CD4-positive, alpha-beta T cell treated with Interleukin-4 for 4 hours (primary cell): ENCODE measurements at places on chromosomes 13 and 19.

- DNase-seq = no peak
These were observed 2.0 kb upstream of the LILRB2 start for GRCh38 chr19:54282686-54283470.

DNA sequence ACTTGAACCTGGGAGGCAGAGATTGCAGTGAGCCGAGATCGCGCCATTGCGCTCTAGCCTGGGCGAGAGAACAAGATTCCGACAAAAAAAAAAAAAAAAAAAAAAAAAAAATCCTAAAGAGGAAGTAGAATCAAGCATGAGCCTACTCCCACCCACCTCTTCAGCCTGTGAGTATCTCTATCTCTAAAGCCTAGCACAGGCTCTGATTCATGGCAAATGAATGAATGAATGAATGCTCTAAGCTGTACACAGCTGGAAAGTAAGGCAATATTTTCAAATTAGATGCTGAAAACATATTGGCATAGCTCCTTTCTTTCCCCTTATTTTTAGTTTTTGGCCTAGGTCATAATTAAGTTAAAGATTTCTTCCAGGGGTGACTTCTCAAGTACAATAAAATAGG is 35.7 kb upstream of the FAM216B start:
- no peak for DNase-seq

DNA sequence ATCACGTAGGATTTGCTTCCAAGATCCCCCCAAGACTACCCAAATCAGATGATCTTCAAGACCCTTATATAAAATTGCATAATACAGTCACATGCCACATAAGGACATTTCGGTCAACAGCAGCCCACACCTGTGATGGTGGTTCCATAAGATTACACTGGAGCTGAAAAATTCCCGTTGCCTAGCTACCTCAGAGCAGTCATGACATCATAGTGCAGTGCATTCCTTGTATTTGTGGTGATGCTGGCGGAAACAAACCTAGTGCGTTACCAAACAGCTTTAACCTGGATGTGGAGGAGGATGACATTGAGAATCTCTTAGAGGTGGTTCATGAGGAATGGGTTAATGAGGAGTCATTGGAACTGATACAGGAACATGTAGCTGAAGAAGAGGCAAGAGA is 4.8 kb downstream of the ZNF766 start:
- DNase-seq = no peak

- peak; percentile 89 for DNase-seq
These were observed 744 bp downstream of the UHRF1 start for GRCh38 chr19:4909897-4910593.

DNA sequence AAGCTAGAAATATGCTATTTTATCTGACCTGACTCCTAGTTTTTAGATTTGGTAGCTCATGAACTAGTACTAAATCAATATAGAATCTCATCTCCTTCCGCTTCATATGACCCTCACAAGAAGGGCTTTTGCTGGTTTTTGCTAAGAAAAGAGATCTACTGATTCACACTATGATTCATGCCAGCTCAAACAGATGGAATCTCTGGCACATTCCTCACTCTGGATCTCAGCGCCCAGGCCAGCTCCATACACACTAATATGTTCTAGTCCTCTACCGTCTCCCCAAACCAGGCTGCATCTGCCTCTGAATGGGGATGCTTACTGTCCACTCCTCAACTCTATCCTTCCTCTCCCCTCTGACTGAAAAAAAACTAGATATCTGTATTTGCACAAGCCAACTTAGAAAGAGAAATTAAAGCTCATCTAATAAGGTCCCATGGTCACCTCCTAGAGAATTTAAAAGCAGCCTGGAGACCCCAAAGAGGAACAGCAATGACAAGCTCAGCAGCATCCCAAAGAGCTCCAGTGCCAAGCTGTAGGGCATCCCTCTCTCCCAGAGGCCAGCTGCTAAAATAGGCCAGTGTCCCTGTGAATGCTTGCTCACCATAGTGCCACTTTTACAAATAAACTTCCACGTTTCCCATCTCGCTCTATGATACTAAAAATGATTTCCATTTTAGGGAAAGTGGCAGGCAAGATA is 74.9 kb downstream of the LHFPL6 start:
- DNase-seq = no peak

DNA sequence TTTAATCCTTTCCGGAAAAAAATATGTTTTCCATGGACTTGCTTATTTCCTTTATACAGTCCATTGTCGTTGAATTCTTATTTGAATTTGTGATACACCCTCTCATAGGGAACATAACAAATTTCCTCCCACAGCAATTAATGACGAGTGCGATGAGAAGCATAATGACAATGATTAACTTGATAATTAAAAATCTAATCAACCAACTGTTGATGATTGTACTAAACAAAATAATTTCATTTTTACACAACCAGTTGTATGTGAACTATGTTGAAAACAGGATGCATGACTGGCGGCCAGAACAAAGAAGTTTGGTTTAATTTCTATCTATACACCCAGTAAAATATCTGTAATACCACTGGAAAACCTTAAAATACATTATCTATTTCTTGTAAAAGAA is 26.1 kb upstream of the CEACAM21 start:
- DNase-seq = no peak

DNA sequence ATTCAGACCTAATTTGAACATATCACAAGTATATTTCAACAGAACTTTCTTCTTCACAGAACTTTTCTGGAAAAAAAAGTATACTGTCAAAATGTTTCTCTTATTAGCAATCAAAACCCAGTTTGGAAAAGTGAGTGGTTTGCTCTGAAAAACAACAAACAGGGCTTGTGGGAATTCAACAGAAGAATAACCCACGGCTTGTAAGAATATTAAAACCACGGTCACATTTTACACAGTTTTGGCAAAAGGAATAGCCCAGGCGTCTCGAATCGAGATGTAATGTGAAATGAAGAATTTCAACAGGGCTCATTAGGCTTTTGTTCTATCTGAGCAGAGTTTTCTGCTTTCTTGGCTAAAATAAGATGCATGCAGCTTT is 70.7 kb downstream of the COL4A2 start:
- DNase-seq = no peak

GRCh38 chr13:99626461-99627082 is 125.3 kb downstream of the TM9SF2 start:
- no peak for DNase-seq

DNA sequence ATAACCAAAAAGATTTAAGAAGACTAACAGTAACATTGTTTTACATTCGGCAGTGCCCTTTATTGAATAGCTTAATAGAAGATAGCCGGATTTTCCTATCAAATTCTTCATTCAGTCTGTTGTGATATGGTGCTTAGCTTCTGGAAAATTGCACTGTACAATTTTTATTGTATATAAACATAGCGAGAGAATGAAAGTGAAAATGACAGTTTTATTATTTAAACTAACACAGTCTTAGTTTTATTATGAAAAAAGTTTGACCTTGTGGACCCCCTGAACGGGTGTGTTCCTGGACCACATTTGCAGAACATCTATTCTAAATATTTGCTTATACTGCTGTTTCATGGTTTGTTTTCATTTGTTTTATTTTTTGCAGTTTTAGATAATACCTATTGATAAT is 8.6 kb downstream of the ITM2B start:
- no peak for DNase-seq

DNA sequence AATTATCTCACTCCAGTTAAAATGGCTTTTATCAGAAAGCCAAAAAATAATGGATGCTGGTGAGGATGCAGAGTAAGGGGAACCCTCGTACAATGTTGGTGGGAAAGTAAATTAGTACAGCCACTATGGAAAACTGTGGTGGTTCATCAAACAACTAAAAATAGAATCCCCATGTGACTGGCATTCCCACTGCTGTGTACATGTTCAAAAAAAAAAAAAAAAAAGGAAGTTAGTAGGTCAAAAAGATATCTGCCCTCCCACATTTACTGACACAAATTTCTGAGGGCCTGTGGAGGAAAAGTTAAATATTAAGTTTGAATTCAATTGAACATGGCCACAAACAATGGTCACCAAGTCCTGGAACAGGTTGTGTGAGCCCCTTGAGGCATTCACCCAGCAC is 9.8 kb upstream of the ZSCAN5A start:
- no peak for DNase-seq

GRCh38 chr13:64332048-64332447 is 2898.1 kb downstream of the PCDH9 start:
- no peak for DNase-seq

- DNase-seq = peak; percentile 78
These were observed 32.2 kb downstream of the ANKRD27 start for GRCh38 chr19:32642771-32643170.

DNA sequence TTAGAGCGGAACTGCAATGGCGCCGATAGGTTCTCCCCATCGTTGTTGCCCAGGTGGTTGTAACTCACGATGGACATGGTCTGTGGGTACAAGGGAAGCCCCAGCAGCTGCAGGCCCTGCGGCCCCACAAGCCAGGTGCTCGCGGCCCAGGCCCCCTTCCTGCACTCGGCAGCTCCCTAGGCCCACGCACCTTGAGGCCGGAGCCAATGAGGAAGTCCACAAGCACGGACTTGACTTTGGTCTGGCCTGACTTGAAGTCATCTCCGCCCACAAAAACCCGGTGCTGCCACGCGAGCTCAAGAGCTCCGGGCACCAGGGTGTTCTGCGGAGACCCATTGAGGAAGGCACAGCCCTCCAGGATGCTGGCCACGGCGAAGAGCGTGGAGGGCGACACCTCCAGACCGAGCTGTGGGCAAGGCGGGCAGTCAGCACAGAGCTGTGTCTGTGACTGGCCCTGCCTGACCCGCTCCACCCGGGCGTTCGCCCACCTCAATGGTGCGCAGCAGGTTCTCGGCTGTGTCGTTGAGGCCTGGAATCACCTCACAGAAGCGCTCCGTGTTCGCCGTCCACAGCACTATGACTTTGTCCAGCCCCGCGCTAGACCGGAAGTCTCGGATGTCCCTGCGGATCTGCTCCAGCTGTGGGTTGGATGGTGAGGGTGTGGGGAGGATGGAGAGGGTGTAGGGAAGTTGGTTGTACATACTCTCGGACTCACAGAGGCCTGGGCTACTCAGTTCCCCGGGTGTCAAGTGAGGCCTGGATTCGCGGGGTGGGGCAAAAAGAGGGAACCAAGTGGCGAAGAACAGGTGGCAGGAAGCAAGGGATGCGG is 1.9 kb downstream of the ISYNA1 start:
- no peak for DNase-seq

DNA sequence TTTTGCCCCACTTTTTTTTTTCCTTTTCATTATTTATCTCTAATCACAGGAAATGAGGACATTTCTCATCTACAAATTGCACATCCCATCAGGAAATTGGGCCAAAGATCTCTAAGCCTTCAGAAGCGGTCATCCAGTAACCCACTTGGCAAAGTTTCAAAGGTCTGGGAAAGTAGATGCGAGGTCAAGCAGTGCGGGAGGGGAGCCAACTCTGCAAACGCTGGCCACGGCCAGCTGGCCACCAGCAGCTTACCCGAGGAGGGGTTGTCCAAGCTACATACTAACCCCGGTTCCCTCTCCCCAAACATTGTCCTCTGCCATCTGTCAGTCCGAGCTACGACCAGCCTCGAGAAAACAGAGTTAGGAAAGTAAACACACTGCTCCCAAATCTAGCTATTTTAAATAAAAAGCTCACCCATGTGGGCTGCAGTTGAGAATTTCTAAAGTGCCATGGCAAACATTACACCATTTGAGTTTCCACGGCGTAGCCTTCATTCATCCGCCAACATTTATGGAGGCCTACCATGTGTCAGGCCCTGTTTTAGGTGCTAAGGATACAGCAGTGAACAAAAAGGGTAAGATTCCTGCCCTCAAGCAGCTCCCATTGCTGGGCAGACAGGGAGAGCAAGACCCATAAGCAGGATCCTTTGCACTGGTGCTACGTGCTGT is 11.5 kb downstream of the FFAR2 start:
- no peak for DNase-seq

- DNase-seq = no peak
These were observed 50.6 kb upstream of the PCDH20 start for GRCh38 chr13:61466280-61466679.

DNA sequence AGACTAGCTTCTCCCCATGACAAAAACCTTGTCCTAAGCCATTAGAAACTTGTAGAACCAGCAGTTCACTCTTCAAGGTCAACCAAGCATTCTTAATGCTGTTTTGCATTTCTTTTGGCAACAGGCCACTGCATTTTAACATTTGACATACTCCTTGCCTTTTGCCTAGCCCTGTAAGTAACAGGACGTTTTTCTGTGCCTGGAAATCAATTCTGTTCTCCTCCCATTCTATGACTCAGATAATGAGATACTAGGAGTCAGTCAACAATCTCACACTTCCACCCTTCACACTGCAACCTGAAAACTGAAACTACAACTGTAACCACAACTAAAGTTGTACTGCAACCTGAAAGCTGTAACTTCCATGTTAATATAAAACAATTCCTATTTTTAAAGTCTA is 268.7 kb downstream of the MZT1 start:
- DNase-seq = no peak

DNA sequence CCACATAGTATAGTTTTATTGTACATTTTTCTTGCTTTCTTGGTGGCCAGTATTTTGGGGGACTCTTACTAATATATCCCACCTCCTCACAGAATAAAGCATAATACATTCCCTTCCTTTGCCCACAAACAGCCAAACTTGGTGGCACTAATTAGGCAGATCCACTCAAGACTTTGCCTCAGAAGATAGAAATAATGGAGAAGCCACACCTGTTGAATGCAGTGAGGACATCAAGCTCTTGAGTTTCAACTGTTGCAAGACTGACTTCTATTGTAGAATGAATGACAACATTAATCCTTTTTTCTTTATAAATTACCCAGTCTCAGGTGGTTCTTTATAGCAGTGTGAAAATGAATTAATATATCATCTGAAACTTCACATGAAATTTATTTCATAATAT is 1183.6 kb upstream of the ATXN8OS start:
- no peak for DNase-seq

DNA sequence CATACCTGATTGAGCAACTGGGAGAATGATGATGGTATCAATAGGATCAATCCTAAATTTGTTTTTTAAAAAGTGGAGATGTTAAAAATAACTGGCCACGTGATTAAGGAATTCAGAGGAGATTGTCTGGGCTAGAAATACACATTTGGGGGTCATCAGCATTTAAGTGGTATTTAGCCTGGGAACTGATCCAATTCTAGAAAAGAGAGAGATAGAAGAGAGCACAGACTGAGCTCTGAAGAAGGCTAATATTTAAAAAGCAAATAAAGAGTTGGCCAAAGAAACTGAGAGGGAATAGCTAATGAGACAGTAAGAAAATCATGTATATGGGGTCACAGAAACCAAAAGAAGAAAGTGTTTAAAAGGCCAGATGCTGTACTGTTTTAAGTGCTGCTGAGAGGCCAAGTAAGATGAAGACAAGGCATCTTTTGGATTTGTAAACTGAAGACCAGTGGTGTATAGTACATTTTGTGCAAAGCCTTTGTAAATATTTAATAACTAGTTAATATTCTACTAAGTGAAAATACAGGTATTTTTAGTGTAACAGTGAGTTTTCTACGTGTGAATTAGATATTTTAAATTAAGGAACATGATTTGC is 40.2 kb downstream of the UBL3 start:
- DNase-seq = no peak
